NCI-H345 (cell line): ENCODE measurements at places on chromosomes 2 and 18.
A peak's percentile ranks its signal among the peaks of the same experiment; 100 is the strongest.

GRCh38 chr2:27379836-27380625, 503 bp downstream of the ZNF513 start:
- DNase-seq: peak; percentile 65

DNA sequence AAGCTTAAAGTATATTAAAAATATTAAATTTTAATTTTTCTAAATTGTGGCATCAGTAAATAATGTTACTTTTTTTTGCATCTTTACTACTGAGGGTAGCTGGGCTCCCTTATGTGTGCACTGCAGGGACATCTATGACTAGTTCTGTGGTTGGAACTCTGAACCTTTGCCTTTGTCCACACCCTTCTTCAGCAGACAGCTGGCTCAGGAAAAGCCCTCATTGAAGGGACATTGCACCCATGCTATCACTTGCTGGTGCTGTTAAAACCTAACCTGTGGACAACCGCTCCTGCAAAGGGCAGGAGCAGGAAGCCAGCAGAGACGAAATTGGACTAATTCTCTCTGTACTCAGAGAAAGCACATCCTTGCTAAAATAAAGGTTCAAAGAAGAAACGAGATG, 30.1 kb downstream of the MOCOS start:
- no peak for DNase-seq

DNA sequence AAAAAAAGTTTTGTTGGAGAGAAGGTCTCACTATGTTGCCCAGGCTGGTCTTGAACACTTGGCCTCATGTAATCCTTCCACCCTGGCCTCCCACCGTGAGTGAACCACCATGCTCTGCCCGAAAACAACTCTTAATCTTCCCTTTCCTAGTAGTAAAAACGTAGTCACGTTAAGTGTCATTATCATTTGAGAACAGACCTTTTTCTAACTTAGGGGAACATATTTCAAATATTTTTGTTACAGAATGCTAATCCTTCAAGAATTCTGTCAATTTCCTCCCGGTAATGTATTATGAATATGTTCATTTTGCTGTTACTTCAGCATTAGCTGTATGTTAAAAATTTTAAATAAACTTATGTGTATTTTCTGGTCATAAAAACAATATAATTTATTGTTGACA, 49.7 kb downstream of the MTA3 start:
- no peak for DNase-seq

GRCh38 chr18:77407733-77408132, 158.1 kb downstream of the GALR1 start:
- DNase-seq: no peak

DNA sequence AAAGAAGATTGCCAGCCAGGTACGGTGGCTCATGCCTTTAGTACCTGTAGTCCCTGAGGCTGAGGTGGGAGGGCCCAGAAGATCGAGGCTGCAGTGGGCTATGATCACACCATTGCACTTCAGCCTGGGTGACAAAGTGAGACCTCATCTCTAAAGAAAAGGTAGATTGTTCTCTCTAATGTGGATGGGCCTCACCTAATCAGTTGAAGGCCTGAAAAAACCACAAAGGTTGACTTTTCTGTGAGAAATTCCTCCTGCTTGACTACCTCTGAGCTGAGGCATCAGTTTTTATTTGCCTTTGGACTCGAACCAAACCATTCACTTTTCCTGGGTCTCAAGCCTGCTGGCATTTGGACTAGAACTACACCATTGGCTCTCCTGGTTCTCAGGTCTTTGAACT, 142.1 kb upstream of the CYP26B1 start:
- DNase-seq: no peak

- no peak for DNase-seq
These were observed 371.9 kb downstream of the RIT2 start for GRCh38 chr18:42743373-42744138.

- no peak for DNase-seq
These were observed 67.9 kb downstream of the BIRC6 start for GRCh38 chr2:32424739-32425138.

GRCh38 chr2:8584174-8585066, 97.4 kb upstream of the ID2 start:
- DNase-seq: no peak

DNA sequence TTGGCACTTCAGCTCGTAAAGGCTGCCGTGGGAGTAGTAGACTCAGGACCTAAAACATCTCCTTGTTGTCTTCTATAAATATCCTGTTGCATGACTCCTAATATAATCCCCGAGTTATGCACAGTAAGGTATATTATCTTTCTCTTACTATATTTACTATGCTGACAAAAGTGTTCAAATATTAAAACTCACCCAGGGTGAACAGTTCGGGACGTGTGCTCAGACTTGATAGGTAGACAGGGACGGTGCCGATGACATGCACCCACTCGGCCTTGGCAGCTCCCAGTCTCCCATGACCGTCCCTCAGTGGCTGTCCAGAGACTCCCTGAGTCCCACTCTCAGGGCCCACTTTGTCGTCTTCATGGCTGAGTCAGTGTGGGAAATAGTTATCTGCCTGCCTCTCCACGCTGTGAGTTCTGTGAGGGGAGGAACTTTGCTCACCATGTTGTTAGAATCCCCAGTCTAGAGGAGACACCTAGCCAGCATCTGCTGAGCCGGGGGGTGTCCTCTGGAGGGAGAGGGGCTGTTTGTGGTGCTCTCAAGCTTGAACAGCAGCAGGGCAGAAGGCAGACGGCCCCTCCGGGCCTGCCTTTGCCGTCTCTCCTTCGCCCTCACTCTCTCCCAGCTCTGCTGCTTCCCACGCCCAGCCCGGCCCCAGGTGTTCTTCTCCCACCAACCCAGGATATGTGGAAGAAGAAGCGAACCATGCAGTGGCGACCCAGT, 75.0 kb downstream of the DGKD start:
- no peak for DNase-seq

DNA sequence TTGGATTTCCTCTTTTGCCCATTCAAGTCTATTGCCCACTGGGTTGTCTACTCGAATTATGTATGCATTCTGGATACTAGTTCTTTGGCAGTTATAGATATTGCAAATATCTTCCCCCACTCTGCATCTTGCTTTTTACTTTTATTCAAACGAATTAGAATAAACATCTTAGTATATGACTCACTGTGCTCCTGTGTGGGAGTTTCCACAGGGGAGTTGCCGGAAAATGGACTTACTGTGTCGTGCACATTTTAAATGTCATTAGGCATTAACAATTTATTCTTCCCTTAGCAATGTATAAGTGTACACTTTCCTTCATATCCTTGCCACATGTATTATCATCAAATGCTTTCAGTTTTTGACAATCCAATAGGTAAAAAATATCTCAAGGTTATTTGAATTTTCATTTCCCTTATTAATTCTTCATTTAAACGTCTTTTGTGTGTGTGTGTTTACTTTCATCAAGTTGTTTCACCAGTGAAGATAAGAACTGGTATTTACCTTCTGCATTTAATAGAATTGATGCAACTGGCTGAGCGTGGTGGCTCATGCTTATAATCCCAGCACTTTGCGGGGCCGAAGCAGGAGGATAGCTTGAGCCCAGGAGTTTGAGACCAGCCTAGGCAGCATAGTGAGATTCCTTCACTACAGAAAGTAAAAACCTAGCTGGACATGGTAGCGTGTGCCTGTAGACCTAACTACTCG, 4.6 kb upstream of the UGT1A5 start:
- DNase-seq: no peak

GRCh38 chr2:100580367-100581276, 17.8 kb downstream of the PDCL3 start:
- no peak for DNase-seq

- DNase-seq: no peak
These were observed 821.8 kb downstream of the MBD2 start for GRCh38 chr18:53402670-53403069.

GRCh38 chr2:19250906-19251305, 107.5 kb downstream of the OSR1 start:
- DNase-seq: no peak

GRCh38 chr2:57453945-57454344, 592.7 kb upstream of the VRK2 start:
- DNase-seq: no peak

DNA sequence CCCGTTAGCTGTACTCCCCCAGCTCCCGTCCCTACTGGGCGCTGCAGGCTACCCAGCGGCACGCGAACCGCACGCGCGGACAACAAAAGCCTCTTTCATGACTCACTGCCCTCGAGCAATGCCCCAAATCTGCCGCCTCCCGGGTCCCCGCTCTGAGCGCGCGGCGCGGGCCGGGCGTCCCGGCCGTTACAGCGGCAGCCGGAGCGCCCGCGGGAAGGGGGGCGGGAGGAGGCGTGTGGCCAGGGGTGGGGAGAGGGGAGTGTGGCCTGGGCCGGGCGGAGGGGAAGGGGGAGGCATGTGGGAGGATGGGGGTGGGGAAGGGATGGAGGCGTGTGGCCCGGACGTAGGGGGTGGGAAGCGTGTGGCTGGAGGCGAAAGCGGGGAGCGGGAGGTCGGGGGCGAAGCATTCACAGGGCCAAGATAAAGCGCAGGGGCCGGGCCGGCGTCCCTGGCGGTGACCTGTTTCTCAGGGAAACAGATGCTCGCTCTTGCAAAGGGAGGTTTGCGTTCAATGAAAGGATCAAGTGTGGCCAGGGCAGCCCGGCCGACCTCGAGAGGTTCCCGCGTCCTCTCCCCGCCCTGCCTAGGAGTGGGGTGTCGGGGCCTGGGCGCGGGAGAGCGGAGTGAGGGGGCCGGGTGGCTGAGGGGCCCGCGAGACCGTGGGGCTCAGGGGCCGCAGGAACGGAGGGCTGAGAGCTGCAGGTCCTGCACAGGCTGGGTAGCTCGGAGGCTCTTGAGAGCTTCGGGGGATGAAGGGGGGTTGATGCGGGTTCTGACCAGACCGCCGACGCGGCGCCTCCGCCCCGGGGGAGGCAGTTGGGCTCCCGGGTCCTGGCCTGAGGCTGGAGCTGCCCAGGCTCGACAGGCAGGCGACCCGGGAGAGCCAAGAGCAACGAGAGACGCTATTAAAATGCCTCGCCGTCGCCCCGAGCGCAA, 3.5 kb upstream of the NEUROD1 start:
- DNase-seq: no peak

- no peak for DNase-seq
These were observed 57.4 kb upstream of the EPB41L3 start for GRCh38 chr18:5601188-5601624.

GRCh38 chr2:134657650-134658250, 61.0 kb downstream of the TMEM163 start:
- DNase-seq: no peak

GRCh38 chr18:77870199-77870598, 620.6 kb downstream of the GALR1 start:
- DNase-seq: no peak

- DNase-seq: no peak
These were observed 31.2 kb downstream of the NGEF start for GRCh38 chr2:232981767-232982360.

- peak; percentile 39 for DNase-seq
These were observed 61.0 kb downstream of the AQP4 start for GRCh38 chr18:26804519-26804918.

- DNase-seq: no peak
These were observed 81.1 kb downstream of the ACVR2A start for GRCh38 chr2:147925886-147926285.

DNA sequence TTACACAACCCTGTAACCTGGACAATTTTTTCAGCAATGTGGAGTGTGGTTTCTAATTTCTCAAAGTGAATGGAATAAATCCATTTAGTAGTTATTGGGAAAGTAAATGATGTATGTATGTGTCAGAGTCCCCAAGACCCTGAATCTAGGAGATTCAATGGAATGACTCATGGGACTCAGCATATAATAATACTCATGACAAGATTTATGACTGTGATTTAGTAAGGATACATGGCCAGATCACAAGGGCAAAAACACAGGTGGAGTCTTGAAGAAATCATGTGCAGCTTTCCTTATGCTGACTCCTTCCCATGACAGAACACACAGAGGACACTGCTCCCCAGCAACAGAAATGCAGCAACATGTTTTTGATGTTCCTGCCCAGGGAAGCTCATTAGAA, 1877.7 kb upstream of the LRRTM1 start:
- no peak for DNase-seq

DNA sequence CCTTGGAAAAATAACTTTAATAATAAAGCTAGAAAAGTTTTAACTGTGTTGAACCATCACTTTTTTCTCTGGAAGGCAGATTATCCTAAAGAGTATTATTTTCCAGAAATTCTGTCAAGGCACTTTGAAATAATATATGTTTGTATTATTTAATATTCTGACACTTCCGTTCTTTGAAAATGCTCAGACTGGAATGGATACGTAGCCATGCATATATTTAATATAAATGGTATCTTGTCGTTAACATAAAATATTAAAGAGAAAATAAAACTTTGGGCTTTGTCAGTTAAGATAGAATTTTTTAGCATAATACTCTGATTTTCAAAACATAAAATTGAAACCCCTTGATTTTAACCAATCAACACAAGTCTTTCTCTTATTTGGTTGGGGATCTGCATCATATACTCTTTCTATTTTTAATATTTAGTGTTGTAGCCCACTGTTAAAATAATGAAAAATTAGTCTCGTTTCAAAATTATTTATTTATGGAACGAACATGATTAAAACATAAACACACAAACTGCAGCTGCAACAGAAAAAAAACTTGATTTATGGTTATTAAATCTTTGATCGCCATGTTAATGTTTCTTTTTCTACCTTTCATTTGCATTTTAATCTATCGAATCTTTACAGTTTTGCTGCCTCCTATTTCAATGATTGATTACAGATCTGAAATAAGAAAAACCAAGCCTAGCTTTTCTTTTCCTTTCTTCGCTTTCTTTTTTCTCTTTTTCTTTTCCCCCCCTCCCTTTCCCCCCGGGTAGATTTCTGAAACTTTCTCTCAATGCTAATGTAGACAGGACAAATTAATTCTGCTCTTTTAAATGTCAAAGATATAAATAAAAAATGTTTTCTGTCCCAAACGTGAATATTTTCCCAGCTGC, 145.5 kb downstream of the MEIS1 start:
- DNase-seq: no peak

DNA sequence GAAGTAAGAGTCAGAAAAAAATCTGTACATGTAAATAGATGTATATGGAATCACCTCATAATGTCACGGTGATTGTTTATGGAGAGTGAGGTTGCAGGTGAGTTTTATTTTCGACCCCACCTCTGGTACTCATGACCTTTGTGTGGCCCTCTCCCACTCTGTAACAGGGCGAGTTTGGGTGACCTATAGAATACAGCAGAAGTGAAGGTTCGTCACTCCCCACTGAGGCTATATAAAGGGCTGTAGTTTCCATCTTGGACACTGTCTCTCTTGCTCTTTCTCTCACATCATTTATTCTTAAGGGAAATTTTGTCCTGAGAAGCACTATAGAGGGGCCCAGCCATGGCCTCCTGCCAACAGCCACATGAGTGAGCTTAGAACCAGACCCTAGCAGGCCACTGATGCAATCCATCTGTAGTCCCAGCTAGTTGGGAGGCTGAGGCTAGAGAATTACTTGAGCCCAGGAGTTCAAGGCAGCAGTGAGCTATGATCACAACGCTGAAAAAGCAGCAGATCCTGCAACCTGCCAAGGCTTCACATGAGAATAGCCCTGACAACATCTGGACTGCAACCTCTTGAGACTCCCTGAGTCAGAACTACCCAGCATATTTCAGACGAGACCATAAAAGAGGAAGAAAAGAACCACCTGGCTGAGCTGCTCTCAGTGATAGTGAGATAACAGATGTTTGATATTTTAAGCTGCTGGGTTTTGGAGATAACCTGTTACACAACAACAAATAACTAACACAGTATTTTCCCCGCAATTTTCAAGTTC, 74.3 kb upstream of the SLC1A4 start:
- DNase-seq: no peak

GRCh38 chr2:25505622-25506021, 163.9 kb upstream of the DNMT3A start:
- no peak for DNase-seq

GRCh38 chr2:84288293-84288692, 170.8 kb downstream of the SUCLG1 start:
- no peak for DNase-seq
